ENCODE measurements at places on chromosomes 5 and 9. TPM values are rescaled to one million over a fixed set of nuclear protein-coding genes. Genes with fewer than 3 reads are reported as not detected.

- DNase-seq = peak; percentile 35
These were observed 46.0 kb downstream of the CDO1 start for GRCh38 chr5:115770466-115770865.

GRCh38 chr5:143030349-143030748 is 260.2 kb downstream of the ARHGAP26 start:
- DNase-seq = peak; percentile 63

DNA sequence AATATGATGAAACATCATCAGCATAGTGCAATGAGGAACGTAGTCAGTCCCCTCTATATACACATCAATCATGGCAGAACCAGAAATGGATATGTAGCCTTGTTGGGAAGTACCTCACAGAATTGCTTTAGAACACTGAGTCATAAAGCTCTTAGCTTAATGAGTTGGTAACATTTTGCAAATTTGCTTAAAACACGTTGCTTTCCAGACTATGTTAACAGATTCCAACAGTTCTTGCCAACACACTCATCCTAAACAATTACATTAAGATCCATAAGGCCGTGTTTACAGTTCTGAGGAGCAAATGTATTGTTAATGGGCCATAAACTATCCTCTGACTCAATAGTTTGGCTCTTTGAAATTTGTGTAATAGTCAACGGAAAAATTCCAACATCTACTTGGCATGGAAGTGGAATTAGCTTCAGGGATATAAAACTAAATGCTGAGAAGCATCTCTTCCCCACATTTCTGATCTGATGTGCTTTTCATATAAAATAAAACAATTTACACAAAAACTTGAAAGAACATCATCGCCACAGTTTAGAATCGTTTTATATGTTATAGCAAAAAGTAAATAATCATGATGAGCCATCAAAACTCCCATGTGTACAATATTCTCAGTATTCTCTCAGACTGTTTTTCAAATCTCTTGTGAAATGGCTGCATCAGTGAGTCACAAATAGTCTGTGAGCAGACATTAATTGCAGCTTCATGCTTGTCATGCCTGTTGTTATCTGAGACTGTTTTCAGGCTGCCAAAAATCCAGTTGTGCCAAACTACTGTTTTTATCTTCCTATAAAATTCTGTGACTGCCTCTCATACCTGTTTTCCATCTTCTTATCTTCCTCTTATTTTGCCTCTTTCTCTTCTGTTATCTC is 291.9 kb downstream of the COX7C start:
- no peak for DNase-seq

- no peak for DNase-seq
These were observed 166.9 kb upstream of the PDE4D start for GRCh38 chr5:60060389-60060788.

DNA sequence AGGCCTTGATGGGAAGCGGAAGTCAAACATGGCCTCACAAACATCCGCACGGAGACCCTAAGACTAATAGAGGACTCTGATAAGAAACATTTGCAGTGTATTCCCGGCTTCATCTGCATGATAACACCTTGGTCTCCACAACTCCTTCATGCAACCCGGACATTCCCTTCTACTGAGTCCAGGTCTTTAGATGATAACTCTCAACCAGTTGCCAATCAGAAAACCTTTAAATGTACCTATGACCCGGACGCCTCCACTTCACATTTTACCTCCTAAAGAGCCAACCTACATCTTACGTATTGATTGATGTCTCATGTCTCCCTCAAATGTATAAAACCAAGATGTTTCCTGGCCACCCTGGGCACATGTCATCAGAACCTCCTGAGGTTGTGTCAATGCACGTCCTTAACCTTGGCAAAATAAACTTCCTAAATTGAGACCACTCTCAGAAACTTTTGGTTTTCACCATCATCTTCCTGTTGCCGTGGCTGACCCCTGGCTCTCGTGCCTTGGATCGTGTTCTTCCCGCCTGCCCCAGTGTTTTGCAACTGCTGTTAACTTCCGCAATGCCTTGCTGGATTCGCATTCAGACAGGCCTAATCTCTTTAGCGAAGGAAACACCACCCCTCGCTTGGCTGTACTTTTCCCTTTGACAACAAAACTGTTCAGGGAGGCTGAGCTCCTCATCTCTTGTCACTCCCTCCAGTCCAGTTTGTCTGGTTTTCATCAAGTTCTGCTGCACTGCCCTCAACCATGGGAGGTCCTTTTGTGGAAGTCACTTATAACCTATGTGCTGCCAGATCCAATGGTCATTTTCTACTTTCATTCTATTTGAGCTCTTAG is 1.1 kb upstream of the DAP start:
- DNase-seq = no peak

GRCh38 chr9:5511476-5511875 is 1.1 kb downstream of the PDCD1LG2 start:
- DNase-seq = no peak

GRCh38 chr9:99878651-99879050 is 27.8 kb upstream of the STX17 start:
- no peak for DNase-seq

- no peak for DNase-seq
These were observed 43.5 kb downstream of the FAM13B start for GRCh38 chr5:137989419-137989818.

DNA sequence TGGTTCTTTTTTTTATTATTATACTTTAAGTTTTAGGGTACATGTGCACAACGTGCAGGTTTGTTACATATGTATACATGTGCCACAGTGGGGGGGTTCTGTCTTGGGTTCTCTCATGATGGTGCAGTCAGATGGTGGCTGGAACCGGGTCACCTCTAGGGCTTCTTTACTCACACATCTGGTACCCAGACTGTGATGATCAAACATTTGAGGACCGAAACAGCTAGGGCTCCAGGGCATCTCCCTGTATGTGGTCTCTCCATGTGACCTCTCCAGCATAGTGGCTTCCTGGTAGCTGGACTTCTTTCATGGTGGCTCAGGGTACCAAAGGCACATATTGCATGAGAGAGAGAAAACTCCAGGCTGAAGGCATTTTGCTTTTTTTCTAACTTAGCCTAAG is 9.8 kb upstream of the CRHBP start:
- no peak for DNase-seq

Gene AFF4
- 13.6 TPM for total RNA-seq

Gene GHR
- total RNA-seq = not detected

Gene ANKRD31
- 0.35 TPM for total RNA-seq

Data from activated naive CD4-positive, alpha-beta T cell treated with anti-CD3 and anti-CD28 coated beads for 36 hours (primary cell).